K562 (cell line): ENCODE measurements at places on chromosomes 2 and 18.

DNA sequence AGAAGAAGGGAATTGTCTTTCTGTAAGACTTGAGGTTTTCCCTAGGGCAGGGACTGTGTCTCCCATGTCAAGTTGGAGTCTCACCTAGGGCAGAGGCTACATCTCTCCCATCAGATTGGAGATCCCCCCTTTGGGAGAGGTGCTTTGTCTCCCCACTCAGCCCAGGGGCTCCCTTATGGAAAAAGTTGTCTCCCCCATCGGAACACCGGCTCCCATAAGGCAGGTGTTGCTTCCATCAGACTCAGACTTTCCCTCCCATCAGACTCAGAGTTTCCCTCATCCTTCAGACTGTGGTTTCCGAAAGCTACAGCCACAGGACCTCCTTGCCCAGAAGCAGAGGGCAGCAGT, 5.8 kb downstream of the ANKRD53 start:
- DNase-seq = no peak

GRCh38 chr2:170812710-170813600, 3.7 kb upstream of the GAD1 start:
- DNase-seq = peak; percentile 64

DNA sequence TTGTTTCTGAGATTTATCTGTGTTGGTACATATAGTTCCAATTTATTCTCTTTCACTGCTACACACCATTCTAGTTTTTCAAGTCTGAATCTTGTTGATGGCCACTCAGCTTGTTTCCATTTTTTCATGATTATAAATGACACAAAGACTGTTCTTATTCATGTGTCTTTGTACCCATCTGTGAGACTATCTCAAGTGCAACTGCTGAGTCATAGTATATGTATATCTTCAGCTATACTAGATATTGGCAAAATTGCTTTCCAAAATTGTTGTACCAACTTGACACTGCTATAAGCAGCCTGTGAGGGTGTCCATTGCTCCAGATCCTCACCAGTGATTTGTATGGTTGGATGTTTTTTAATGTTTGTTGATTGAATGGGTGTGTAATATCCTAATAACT, 37.2 kb upstream of the RTN4 start:
- DNase-seq = no peak

DNA sequence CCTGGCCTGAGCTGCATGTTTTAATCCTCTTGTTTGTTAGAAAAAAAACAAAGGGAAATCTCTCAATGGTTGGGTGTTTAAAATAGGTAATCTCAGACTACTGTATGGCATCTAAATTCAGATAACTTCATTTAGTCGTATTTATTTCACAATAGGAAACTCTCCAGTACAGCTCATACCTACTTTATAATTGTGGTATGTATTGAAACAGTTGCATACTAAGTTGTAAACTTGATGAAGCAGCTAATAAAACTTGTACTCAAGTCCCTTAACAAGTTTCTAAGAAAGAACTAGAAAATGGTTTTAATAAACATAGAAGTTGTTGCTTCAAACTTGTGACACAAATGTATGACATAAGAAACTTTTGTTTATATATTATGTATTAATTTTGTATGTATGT, 334.5 kb downstream of the PTPRM start:
- no peak for DNase-seq

- DNase-seq = no peak
These were observed 282.5 kb downstream of the LRRTM1 start for GRCh38 chr2:80022018-80022417.

GRCh38 chr2:240650254-240650965, 25.1 kb downstream of the GPR35 start:
- no peak for DNase-seq

DNA sequence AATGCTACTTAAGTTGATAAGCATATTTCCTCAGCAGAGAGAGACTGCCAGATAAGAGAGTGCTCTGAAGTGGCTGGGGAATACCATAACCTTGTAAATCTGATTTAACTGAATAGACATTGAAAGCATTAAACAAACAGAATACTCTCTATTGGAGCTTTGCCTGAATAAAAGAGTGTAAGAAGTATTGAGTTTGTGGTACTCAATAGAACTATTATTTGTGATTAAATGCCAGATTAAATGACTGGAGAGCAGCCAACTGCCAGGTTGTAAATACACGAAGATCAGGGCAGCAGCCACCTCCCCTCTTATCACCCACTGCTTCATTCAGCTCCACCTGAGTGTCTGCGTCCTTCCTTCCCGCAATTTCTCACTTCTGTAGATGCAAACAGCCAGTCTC, 373.6 kb downstream of the DCDC2C start:
- no peak for DNase-seq

DNA sequence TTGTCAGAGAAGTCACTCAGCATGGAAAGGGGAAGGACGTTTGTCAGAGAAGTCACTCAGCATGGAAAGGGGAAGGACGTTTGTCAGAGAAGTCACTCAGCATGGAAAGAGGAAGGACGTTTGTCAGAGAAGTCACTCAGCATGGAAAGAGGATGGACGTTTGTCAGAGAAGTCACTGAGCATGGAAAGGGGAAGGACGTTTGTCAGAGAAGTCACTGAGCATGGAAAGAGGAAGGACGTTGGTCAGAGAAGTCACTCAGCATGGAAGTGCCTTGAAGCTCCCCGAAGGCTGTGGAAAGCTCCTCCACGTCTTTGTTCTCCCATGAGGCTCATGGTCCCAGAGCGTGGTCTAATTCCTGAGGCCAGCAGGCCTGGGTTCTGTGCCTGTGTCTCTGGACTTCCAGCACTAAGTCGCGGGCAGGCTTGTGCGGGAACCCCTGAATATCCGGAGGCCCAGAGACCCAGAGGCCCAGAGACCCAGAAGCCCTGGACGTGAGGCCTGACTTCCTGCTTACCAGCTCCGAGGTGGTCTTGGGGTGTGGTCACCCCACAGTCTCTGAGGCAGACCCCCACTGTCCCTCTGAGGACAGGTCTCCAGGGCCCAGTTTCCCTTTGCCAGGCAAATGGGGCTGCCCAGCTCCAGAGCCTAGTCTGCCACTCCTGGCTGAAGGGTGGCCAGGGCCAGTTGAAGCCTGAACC, 70.4 kb upstream of the TWIST2 start:
- no peak for DNase-seq

DNA sequence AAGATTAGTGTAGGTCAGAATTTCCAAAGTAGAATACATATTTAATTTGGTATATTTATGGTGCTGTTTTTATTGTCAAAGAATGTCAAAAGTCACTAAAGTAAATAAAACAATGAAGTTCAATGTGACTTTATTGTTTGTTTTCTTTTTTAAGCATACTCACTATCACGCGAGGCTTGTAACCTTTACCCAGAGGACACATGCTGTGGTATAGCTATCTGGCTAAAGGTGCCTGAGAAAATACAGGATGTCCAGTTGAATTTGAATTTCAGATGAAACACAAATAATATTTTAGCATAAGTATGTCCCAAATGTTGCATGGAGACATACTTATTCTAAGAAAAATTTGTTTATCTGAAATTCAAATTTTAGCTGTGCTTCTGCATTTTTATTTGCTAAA, 103.3 kb upstream of the KLF7 start:
- no peak for DNase-seq
